Progenitor cell of endocrine pancreas (in vitro differentiated cells): ENCODE measurements at places on chromosomes 3 and 15. TPM values are rescaled to one million over a fixed set of nuclear protein-coding genes. Genes with fewer than 3 reads are reported as not detected.

The C3orf52 gene
- 20.6 and 23.7 TPM in 2 replicates for total RNA-seq

The KAT2B gene
- total RNA-seq = 12.9 and 17.1 TPM in 2 replicates

DNA sequence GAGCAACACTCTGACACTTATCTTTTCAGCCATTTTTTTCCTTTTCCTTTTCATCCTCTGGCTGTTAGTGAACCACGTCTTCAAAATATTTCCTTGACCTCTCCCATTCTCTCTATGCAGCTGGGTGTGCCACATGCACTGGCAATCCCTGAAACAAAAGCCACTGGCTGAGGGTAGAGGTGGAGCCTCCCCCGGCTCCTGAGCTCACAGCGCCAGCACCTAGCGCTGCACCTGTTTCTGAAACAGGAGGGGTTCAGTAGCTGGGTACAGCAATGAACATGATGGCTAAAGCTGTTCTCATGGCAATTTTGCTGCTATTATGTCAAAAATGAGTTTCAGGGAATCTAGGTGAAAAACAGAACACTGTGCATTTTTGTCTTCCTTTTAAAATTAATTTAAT is 314.7 kb upstream of the ATP10A start:
- no peak overlapping the region for H3K4me3 ChIP-seq
- peaks cover 3% of the 10 kb centered on the region for H3K27me3 ChIP-seq
- no peaks in the 10 kb centered on the region for H3K36me3 ChIP-seq
- H3K27ac ChIP-seq = no peak overlapping the region

DNA sequence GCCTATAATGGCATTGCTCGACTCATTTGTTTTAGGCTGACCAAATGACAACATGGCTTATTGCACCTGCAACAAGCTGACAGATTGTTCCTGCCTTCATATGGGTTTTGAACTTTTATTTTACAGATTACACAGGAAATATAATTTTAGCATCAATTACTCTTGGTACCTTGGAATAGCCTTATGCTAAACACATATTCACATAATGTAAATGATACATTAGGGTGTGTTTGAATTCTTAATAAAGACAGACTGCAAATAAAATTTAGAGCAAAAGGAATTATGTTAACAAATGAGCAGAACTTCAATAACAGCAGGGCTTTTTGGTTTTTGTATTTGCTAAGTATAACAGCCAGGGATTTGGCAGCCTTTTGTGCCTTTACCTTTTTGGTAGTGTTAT is 51.9 kb upstream of the TMC3 start:
- no peaks in the 10 kb centered on the region for H3K4me1 ChIP-seq
- DNase-seq = no peak
- no peak overlapping the region for H3K27ac ChIP-seq

DNA sequence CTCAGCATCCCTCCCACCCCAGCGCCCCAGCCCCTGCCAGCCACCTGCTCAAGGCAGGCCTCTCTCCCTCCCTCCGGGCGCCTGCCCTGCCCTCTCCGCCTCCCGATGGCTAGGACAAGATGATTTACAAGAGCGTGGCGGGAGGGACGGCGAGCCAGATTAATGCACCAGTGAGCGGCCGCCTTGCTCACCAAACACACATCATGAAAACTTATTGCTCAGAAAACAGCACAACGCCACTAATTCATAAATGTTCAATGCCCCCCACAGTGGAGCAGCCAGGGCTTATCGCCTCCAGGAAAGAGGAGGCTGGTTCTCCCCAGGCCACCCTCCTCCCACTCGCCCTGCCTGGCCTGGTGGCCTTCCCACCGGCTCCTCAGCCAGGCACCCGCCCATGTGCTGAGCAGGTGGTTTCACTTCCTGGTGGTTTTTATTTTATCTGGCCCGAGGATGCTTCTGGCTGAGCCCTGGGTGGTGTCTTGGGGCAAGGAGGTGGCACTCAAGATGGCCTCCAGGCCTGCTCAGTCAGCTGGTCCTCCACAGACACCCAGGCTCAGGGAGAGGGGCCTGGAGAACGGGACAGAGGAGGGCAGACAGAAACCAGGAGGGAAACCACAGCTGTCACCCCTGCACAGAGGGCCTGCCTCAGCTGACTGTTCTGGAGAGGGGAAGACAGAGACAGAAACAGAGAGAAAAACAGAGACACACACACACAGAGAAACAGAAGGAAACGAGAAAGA is 284.9 kb downstream of the UACA start:
- DNase-seq = no peak
- H3K4me3 ChIP-seq = no peak overlapping the region
- no peaks in the 10 kb centered on the region for H3K4me1 ChIP-seq
- no peaks in the 10 kb centered on the region for H3K36me3 ChIP-seq

GRCh38 chr3:143241481-143241951 is 121.9 kb downstream of the CHST2 start:
- H3K4me3 ChIP-seq = no peak overlapping the region
- H3K36me3 ChIP-seq = no peaks in the 10 kb centered on the region
- no peak for DNase-seq
- H3K27ac ChIP-seq = no peak overlapping the region
- peaks cover 6% of the 10 kb centered on the region for H3K27me3 ChIP-seq

DNA sequence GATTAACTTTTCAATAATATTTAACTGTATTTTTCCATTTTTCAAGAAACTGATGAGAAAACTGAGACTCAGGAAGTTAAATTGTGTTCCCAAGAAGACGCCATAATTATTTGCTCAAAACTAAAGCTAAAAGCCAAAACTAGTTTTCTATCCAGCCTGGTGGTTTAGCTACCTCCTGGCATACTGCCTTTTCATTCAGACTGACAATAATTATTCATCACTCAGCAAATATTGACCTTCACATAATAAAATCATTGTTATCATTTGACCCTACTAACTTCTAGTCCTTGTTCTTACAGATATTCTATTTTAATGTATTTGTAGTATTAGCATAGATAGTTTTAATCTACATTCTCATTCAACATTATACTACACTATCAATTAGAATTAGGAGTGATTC is 210.6 kb upstream of the GADL1 start:
- no peaks in the 10 kb centered on the region for H3K27me3 ChIP-seq
- no peak overlapping the region for H3K4me3 ChIP-seq
- peaks cover 4% of the 10 kb centered on the region for H3K36me3 ChIP-seq
- H3K27ac ChIP-seq = no peak overlapping the region
- H3K4me1 ChIP-seq = no peaks in the 10 kb centered on the region
- DNase-seq = no peak

- H3K36me3 ChIP-seq = no peaks in the 10 kb centered on the region
- H3K27me3 ChIP-seq = peaks cover 44% of the 10 kb centered on the region
- DNase-seq = no peak
- H3K27ac ChIP-seq = no peak overlapping the region
These were observed 85.7 kb downstream of the CRYGS start for GRCh38 chr3:186458306-186459107.

DNA sequence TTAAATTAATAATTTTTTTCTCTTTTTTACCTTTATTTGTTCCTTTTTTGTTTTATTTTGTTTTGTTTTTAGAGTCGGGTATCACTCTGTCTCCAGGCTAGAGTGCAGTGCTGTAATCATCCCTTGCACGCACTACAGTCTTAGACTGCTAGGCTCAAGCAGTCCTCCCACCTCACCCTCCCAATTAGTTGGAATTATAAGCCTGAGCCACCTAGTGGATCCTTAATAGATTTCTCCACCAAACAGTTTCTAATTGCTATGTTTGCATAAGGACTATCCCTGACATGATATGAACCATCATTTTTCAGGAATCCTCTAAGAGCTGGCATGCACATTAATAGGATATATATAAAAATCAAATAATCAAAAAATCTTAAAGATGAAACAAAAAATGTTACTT is 993.2 kb downstream of the OTOL1 start:
- no peaks in the 10 kb centered on the region for H3K4me1 ChIP-seq
- H3K27me3 ChIP-seq = no peaks in the 10 kb centered on the region
- no peak overlapping the region for H3K27ac ChIP-seq
- no peak overlapping the region for H3K4me3 ChIP-seq

- peaks cover 17% of the 10 kb centered on the region for H3K4me1 ChIP-seq
- no peaks in the 10 kb centered on the region for H3K36me3 ChIP-seq
- H3K27ac ChIP-seq = no peak overlapping the region
- no peaks in the 10 kb centered on the region for H3K27me3 ChIP-seq
- no peak overlapping the region for H3K4me3 ChIP-seq
- DNase-seq = no peak
These were observed 41.2 kb downstream of the ADIPOQ start for GRCh38 chr3:186883686-186884058.

DNA sequence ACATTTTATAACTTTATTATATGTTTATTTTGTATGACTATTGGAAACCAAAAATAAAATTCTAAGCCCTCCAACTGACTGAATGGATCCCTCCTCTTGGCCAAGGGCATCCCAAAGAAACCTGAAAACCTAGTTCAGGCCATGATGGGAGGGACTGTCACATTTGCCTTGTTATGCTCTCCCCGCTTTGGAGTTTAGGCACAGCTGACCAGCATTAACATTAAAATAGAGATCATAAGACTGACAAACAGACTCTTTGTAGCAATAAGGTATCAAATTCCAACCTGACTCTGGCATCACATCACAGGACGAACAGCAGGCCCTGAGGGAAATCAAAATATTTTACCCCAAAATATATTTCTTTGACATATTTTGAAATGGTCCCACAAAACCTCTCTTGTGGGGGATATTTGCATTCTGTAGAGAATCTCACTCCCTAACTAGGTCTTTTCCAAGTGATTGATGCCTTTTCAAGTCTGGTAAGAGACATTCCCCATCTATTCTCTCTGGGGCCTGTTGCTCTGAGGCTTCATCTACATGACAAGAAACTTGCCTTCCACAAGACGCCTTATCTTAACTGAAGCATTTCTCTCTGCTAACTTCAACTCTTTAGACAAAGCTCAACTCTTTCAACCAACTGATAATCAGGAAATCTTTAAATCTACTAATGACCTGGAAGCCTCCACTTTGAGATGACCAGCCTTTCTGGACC is 81.8 kb upstream of the PRR23E start:
- H3K27me3 ChIP-seq = peaks cover 12% of the 10 kb centered on the region
- H3K4me3 ChIP-seq = no peak overlapping the region
- H3K36me3 ChIP-seq = peaks cover 4% of the 10 kb centered on the region
- DNase-seq = no peak
- no peak overlapping the region for H3K27ac ChIP-seq

GRCh38 chr3:128310286-128311058 is 156.2 kb downstream of the DNAJB8 start:
- H3K36me3 ChIP-seq = no peaks in the 10 kb centered on the region
- H3K4me1 ChIP-seq = peaks cover 3% of the 10 kb centered on the region
- no peak for DNase-seq
- H3K27me3 ChIP-seq = peaks cover 11% of the 10 kb centered on the region
- no peak overlapping the region for H3K27ac ChIP-seq

DNA sequence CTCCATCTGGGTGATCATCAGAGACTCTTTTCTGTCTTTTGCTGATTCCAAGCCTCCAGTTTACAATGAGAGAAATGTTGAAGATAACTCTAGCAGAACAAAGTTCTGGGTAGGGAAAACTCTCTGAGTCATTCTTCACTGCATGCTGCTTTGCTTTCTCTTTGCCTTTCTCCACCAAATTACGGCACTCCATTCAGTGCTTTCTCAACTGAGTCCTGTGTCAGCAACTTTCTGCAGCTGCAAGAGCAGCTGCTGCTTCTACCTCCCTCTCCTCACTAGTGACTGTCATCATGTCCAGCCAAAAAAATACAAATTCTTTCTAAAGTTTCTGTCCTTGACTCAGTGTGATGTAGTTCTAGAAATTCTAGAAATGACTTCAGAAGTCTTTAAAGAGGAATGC is 953.8 kb downstream of the IGSF11 start:
- no peak overlapping the region for H3K4me3 ChIP-seq
- H3K27me3 ChIP-seq = no peaks in the 10 kb centered on the region
- H3K36me3 ChIP-seq = no peaks in the 10 kb centered on the region

DNA sequence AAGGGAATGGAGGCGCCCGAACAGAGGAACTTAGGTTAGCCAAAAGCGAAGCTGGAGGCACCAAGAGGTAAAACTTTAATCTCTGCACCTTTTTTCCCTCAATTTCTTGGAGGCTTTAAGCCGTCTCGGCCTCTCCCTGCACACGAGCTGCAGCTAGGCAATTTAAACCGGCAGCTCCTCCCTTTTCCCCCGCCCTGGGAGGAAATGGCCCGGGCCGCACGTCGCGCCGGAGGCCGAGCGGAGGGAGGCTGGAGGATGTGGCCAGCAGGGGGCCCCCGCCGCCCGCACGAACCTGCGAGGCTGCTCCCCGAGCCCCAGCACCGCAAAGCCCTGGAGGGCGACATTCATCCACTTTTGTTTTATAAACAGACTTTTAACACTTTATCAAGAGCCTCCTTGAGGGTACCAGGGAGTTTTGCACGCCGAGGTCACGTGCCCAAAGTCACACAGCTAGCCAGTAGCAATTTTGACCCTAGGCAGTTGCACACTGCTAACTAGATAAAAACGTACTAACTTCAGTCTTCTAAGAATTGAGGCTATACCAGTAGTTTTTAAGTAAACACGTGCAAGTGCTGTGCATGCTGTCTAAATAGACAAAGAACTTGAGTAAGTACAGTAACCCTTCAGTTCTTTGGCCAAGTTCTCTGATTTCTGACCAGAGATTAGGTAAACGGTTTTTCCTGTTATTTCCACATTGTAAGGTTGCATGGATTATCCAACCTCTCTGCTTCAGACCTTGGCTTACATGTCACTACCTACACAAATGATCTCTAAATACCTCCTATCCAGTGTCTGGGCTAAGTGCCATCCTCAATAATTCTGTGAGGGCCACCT is 668 bp upstream of the XXYLT1 start:
- H3K27ac ChIP-seq = peak overlapping the region; percentile 86
- no peaks in the 10 kb centered on the region for H3K27me3 ChIP-seq
- peak overlapping the region; percentile 81 for H3K4me3 ChIP-seq
- peak; percentile 84 for DNase-seq

DNA sequence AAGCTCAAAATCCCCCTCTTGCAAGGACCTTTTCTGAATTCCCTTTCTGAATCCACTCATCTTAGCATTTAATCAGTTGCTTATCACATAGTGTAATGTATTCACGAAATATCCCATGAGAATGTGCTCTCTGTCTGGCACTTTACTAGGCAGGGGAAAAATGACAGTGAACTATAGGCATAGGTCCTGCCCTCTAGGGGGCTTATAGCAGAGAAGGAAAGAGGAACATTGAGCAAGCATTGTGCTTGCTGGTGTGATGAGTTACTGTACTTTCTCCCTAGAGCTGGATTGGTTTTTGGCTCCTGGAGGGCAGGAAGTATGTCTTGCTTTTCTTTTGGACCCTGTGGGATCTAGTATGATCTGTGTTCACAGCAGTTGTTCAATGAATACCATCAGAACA is 26.5 kb downstream of the DUOX2 start:
- H3K27ac ChIP-seq = no peak overlapping the region
- peaks cover 12% of the 10 kb centered on the region for H3K4me1 ChIP-seq
- DNase-seq = no peak
- H3K27me3 ChIP-seq = peaks cover 17% of the 10 kb centered on the region
- no peak overlapping the region for H3K4me3 ChIP-seq
- H3K36me3 ChIP-seq = no peaks in the 10 kb centered on the region

DNA sequence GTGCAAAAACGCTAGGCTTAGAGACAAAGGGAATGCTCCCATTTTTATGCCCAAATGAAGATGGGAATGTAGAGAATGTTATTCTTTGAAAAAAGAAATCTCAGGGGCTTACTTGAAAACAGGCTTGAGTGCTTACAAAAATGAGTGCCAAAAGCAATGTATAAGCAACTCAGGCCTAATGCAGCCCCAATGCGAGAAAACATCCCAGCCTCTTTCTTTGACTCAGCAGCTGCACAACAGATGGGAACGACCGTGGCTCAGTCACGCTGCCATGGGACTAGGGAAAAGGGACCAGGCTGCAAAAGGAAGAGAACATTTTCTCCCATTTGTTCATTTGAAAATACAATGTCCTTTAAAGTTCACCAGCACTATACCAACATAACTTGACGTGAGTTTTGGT is 246.4 kb upstream of the LRIG1 start:
- no peaks in the 10 kb centered on the region for H3K36me3 ChIP-seq
- peaks cover 6% of the 10 kb centered on the region for H3K4me1 ChIP-seq
- DNase-seq = no peak
- H3K27me3 ChIP-seq = peaks cover 6% of the 10 kb centered on the region
- no peak overlapping the region for H3K27ac ChIP-seq
- no peak overlapping the region for H3K4me3 ChIP-seq
